Stimulated activated CD4-positive, alpha-beta T cell treated with anti-CD3 and anti-CD28 coated beads, Interleukin-1b, Interleukin-23, amount 100 ng/mL, for 1 hour (primary cell): ENCODE measurements at places on chromosomes 13 and 19.

GRCh38 chr19:19443902-19444680 is 38.6 kb downstream of the GATAD2A start:
- no peak for DNase-seq

GRCh38 chr13:59111751-59112171 is 1052.0 kb downstream of the DIAPH3 start:
- no peak for DNase-seq

- no peak for DNase-seq
These were observed 188.1 kb downstream of the SLITRK5 start for GRCh38 chr13:87859261-87859660.

- no peak for DNase-seq
These were observed 15.5 kb upstream of the ISYNA1 start for GRCh38 chr19:18453269-18454024.

- DNase-seq = no peak
These were observed 935.1 kb downstream of the SLITRK1 start for GRCh38 chr13:82947191-82947621.

- DNase-seq = no peak
These were observed 217.5 kb downstream of the KCTD12 start for GRCh38 chr13:76668716-76669115.

GRCh38 chr19:42295831-42296525 is 6.0 kb upstream of the PRR19 start:
- DNase-seq = peak; percentile 80

GRCh38 chr19:23983406-23983805 is 68.7 kb downstream of the ZNF726 start:
- DNase-seq = no peak

DNA sequence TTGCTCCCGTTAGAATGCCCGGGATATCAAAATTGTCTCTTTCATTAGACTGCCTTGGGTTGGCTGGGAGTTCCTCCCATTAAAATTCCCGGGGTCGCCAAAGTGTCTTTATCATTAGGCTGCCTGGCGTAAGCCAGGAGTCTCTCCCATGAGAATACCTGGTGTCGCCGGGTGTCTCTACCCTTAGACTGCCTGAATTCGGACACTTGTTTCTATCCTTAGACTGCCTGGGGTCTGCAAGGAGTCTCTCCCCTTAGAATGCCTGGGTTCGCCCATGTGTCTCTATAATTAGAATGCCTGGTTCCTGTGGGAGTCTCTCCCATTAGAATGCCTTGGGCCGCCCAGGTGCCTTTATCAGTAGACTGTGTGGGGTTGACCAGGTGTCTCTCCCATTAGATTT is 1538.2 kb downstream of the UQCRFS1 start:
- no peak for DNase-seq

DNA sequence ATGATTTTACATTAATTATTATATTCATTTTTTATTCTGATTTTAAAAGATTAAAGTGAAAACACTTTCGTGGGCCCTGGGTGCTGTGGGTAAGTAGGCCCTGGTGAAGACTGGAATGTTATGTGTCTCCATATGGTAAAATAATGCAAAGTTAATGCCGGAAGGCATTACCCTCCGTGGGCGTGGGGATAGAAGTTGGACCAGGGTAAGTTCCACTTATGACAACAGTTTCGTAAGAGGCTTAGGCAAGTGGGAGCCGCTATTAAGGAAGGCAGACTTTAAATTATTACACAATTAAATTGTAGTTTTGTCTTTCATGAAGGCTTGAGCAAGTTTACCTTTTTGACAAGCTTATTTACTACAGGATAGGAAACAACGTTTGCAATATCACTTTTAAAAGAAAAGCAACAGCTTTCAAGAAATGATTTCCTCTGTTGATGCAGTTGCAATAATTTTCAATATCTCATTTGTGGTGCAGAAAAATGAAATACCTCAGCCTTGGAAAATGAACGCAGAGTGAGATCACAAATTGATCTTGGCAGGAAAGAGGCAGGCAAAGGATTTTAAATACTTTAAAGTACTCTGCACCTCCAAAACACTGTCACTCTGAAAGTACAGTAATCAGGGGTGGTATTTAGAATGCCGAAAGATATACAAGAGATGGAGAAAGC is 310.6 kb downstream of the DCT start:
- no peak for DNase-seq

DNA sequence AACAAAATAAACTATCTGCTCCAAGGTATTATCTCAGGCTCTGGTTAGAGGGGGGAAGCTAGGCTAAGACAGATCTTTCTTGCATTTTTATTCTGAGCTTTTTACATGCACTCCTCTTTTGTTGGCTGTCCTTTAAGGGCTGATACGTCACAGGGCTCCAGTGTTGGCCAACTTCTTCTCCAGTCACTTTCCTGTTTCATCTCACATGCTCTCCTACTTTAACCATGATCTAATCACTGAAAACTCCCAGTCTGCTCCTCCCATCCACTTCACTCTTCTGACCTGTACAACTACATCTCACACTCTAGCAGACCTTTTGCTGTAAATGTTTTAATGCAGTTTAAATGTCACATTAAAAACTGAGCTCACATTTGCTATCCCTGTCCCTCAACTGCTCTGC is 510.0 kb upstream of the KLF12 start:
- no peak for DNase-seq

DNA sequence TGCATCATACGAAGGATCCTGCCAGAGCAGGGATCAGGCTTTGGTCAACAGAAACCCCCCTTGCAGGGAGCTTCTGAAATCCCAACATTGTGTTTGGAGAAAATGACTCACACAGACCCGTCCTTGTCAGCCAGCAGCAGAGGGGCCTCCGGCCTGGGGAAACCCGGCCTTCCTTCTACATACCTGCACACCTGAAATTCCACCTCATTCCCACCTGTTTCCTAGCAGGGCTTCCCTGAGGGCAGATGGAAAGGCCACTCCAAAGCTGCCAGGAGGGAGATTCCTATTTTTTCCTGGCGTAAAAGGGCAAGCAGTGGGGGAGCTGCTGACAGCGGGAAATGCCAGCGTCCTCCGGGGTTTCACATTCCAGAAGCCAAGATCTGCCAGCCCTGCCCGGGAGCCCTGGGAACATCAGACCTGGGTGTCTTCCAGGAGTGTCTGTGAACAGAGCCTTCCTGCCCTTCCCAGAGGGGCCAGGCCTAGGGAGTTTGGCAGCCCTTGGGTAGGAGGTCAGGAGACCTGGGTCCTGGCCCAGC is 3.0 kb upstream of the IGFL1 start:
- DNase-seq = no peak

- no peak for DNase-seq
These were observed 6.6 kb downstream of the SSBP4 start for GRCh38 chr19:18425515-18426415.

- no peak for DNase-seq
These were observed 12.7 kb downstream of the FOXO1 start for GRCh38 chr13:40653527-40654318.
